SJCRH30 (cell line): ENCODE measurements at places on chromosomes 16 and 17. TPM values are rescaled to one million over a fixed set of nuclear protein-coding genes. Genes with fewer than 3 reads are reported as not detected.

Gene PDILT
- total RNA-seq, result not detected in 2 replicates

Gene GLIS2
- 1.6 and 1.9 TPM in 2 replicates for total RNA-seq

Gene TMIGD1
- total RNA-seq, result not detected in 2 replicates

Gene PRR15L
- not detected in 2 replicates for total RNA-seq

Gene CENPX
- total RNA-seq, result 116 and 136 TPM in 2 replicates

Gene CD300A
- not detected in 2 replicates for total RNA-seq

Gene GPR142
- total RNA-seq, result not detected in 2 replicates

Gene NKD1
- total RNA-seq, result 0.02 TPM in 1 of 2 replicates, not detected in the other

Gene C16orf54
- not detected in 2 replicates for total RNA-seq

Gene ZG16
- total RNA-seq, result not detected in 2 replicates

Gene PRSS27
- total RNA-seq, result 0.33 and 0.40 TPM in 2 replicates

Gene EPX
- total RNA-seq, result not detected in 2 replicates

Gene KRT31
- 0.08 TPM in 1 of 2 replicates, not detected in the other for total RNA-seq

Gene ABCA8
- 0.13 TPM in 1 of 2 replicates, not detected in the other for total RNA-seq

Gene ADPRM
- total RNA-seq, result 4.4 and 5.9 TPM in 2 replicates

Gene TBC1D3E
- not detected in 2 replicates for total RNA-seq

Gene ATPAF2
- total RNA-seq, result 53.6 and 58.3 TPM in 2 replicates

Gene KRTAP3-2
- not detected in 2 replicates for total RNA-seq

Gene C16orf86
- total RNA-seq, result 0.81 and 0.96 TPM in 2 replicates

Gene TBC1D3
- total RNA-seq, result not detected in 2 replicates

Gene ALOX12B
- not detected in 2 replicates for total RNA-seq

Gene ENO3
- 124 and 129 TPM in 2 replicates for total RNA-seq

Gene GPRC5C
- total RNA-seq, result not detected in 2 replicates

Gene PTRH2
- total RNA-seq, result 30.4 and 31.9 TPM in 2 replicates

Gene HOXB6
- 6.2 and 7.5 TPM in 2 replicates for total RNA-seq

Gene AATF
- total RNA-seq, result 65.0 and 65.3 TPM in 2 replicates

Gene KRTAP4-6
- total RNA-seq, result not detected in 2 replicates

Gene MYBBP1A
- total RNA-seq, result 37.0 and 40.3 TPM in 2 replicates

Gene CDRT15
- 0.36 and 0.66 TPM in 2 replicates for total RNA-seq

Gene CCDC200
- not detected in 2 replicates for total RNA-seq

Gene C17orf78
- total RNA-seq, result not detected in 2 replicates

Gene TP53TG3C
- total RNA-seq, result not detected in 2 replicates

Gene WFIKKN1
- total RNA-seq, result 0.04 and 0.05 TPM in 2 replicates

Gene OR3A3
- not detected in 2 replicates for total RNA-seq

Gene GSG1L
- not detected in 2 replicates for total RNA-seq

Gene CPHXL2
- total RNA-seq, result not detected in 2 replicates

Gene CIITA
- total RNA-seq, result 0.04 and 0.08 TPM in 2 replicates

Gene KRTAP4-5
- total RNA-seq, result not detected in 2 replicates

Gene CACNG5
- 0.10 TPM in 1 of 2 replicates, not detected in the other for total RNA-seq

Gene PPL
- 0.18 and 0.22 TPM in 2 replicates for total RNA-seq

Gene ARL5C
- total RNA-seq, result not detected in 2 replicates

Gene NPIPB2
- total RNA-seq, result 2.6 and 4.3 TPM in 2 replicates

Gene GUCY2D
- not detected in 2 replicates for total RNA-seq

Gene LGALS9B
- not detected in 2 replicates for total RNA-seq

Gene BCL6B
- total RNA-seq, result 0.02 TPM in 1 of 2 replicates, not detected in the other

Gene ENPP7
- total RNA-seq, result not detected in 2 replicates

Gene TRIM25
- total RNA-seq, result 2.7 and 3.0 TPM in 2 replicates

Gene TMEM98
- 68.6 and 71.8 TPM in 2 replicates for total RNA-seq

Gene MBTD1
- total RNA-seq, result 15.6 and 18.6 TPM in 2 replicates

Gene TP53TG3B
- not detected in 2 replicates for total RNA-seq

Gene PYY
- total RNA-seq, result not detected in 2 replicates
